Left lung (tissue), 14 donors: ENCODE measurements at places on chromosomes 3 and 15. TPM values are rescaled to one million over a fixed set of nuclear protein-coding genes. Genes with fewer than 3 reads are reported as not detected.

- H3K4me3 ChIP-seq: no peak overlapping the region
- H3K36me3 ChIP-seq: no peaks in the 10 kb centered on the region
- DNase-seq: no peak
- H3K27ac ChIP-seq: no peak overlapping the region
Measured at GRCh38 chr3:108189440-108189839, 32.8 kb downstream of the IFT57 start.

Gene LRRC31
- total RNA-seq: 0.29 TPM

GRCh38 chr15:97653896-97654295, 306.6 kb upstream of the ARRDC4 start:
- H3K36me3 ChIP-seq: no peaks in the 10 kb centered on the region
- H3K27me3 ChIP-seq: no peaks in the 10 kb centered on the region
- no peaks in the 10 kb centered on the region for H3K4me1 ChIP-seq
- no peak overlapping the region for H3K27ac ChIP-seq

Gene CFAP91
- total RNA-seq: 5.6 TPM

DNA sequence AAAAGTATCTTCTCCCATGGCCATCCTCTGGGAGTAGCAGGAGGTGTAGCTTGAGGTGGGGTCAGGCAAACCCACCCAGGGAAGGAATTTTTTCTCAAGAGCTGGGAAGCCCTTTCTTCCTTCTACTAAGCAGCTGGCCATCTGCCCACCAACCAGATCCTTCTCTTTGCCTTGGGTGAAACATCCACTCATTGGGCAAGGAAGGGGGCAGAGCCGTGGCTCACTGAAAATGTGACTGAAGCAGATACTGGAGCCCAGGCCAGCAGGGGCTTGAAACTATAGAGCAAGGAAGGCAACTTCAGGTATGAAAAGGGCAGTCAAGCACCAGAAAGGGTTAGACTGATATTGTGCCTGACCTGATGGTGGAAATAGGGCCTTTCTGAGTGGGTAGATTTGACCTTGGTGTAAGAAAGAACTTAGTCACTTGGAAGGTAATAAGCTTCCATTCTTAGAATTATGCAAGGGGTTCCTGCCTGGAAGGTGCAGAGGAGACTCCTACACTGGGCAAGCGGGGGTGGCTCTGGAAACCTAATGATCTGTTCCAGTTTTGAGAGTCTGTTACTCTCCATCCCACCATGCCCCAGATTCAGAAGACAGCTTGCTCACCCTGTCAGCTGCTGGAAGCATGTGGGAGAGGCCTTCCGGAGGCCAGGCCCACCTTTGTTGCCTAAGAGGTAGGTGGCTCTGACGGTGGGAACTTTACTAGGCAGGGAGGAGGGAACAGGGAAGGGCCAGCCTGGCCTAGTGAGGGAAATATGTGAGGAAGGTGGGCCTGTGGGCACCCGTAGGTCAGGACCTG, 22.0 kb upstream of the PLA2G4E start:
- no peak overlapping the region for H3K4me3 ChIP-seq
- no peak overlapping the region for H3K27ac ChIP-seq
- DNase-seq: no peak
- peaks cover 3% of the 10 kb centered on the region for H3K4me1 ChIP-seq
- H3K27me3 ChIP-seq: no peaks in the 10 kb centered on the region

- no peak overlapping the region for H3K4me3 ChIP-seq
- no peaks in the 10 kb centered on the region for H3K27me3 ChIP-seq
- H3K27ac ChIP-seq: no peak overlapping the region
- no peaks in the 10 kb centered on the region for H3K36me3 ChIP-seq
Measured at GRCh38 chr3:58633157-58633865, 33.3 kb downstream of the FAM3D start.

DNA sequence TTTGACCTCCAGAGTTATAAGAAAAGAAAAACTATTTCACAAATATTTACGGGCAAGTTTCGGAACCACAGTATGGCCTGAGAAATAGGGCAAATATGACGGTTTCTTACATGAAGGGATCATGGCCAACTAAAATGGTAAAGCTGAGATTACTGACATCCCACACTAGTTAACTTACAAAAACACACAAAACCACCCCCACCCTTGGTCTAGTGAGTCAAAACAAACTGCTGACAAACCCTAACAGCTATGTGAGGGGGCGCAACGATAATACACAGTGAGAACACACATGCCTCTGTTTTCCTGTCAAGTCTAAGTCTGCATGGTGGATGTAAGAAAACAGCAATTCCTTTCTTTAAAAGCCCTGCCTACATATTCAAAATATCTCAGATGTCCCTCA, 32.3 kb downstream of the CBLB start:
- H3K4me1 ChIP-seq: peaks cover 6% of the 10 kb centered on the region
- DNase-seq: no peak
- peak overlapping the region; percentile 2 for H3K27ac ChIP-seq
- H3K4me3 ChIP-seq: no peak overlapping the region

DNA sequence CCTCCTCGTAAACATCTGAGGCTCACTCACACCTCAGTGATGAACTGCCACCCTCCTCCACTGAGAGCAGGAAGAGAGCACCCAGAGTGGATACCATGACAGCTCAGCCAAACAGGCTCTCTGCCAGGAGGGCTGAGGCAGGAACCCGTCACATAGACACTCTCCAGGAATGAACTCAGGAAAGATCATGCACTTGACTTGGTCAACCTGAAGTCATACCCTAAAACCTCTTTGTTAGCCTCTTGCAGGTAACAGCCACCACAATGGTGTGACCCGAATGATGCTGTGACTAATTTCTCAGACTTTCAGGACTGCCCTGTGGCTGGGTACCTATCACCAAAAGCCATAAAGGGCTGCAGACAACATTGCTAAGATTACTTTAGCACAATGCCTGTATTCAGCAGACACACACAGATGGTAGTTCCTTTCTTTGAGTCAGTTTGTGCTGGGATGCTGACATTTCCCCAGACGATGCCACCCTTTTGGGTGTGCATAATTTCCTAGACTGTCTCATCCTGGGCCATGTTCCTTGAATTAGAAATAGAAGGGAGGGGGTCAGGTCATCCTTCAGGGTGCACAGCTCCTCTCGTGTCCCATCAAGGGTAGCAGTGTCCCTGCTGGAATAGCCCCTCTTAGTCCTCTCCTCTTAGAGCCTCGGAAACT, 30.3 kb downstream of the CX3CR1 start:
- H3K27me3 ChIP-seq: no peaks in the 10 kb centered on the region
- no peaks in the 10 kb centered on the region for H3K4me1 ChIP-seq
- no peaks in the 10 kb centered on the region for H3K36me3 ChIP-seq
- peak overlapping the region; percentile 75 for H3K27ac ChIP-seq

DNA sequence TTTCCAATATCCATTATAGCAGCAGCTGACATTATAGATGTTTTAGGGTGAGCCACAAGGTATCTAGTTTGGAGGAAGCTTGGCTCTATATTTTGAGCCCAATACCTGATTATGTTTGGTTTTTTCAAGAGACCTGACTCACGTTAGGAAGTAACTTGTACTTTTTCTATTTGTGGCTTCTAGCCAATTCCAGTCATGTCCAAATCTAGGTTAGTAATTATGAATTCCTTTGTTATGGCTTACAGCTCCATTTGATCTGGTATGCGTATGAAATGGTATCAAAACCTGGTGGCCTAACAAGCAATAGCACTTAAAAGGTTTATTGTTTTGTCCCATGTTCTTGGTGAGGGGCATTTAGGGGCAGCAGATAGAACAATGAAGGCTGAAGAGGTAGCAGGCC, 115.9 kb downstream of the TOP2B start:
- no peaks in the 10 kb centered on the region for H3K36me3 ChIP-seq
- no peaks in the 10 kb centered on the region for H3K4me1 ChIP-seq
- no peak overlapping the region for H3K4me3 ChIP-seq
- H3K27me3 ChIP-seq: no peaks in the 10 kb centered on the region
- no peak overlapping the region for H3K27ac ChIP-seq
- DNase-seq: no peak
